Ureter (tissue), 1 donor: ENCODE measurements at places on chromosomes 5 and 9.

- no peak for DNase-seq
Observed at GRCh38 chr9:126421567-126422428, 95.2 kb downstream of the MVB12B start.

DNA sequence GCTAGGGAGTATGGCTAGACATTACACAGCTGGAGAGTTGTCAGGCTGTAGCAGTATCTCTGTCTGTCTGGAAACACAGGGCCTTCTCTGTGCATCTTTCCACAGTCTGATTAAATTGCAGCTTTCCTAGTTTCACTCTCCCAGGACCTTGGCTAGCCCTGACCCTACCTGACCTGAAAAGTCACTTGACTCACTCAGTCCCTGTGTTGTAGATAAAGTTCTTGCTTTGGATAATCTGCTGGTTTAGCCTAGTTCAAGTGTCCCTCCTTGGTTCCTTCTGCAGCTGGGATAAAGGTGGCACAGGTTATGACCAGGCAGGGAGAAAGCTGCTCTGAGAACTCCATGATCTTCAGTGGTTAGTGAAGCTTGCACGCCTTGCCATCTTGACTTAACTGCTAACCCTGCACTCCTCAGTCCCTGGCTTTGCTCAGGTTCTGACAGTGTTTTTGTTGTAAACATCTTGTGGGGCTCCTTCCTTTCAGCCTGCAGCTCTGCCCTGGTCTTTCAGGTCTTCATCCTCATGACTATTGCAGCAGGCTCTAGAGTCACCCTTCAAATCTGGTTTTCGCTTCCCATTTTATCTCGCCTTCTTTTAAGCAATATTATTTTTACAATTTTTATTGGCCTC is 101.0 kb downstream of the PIP5K1B start:
- no peak for DNase-seq

- DNase-seq = no peak
Observed at GRCh38 chr9:134099123-134099761, 31.4 kb upstream of the BRD3 start.

DNA sequence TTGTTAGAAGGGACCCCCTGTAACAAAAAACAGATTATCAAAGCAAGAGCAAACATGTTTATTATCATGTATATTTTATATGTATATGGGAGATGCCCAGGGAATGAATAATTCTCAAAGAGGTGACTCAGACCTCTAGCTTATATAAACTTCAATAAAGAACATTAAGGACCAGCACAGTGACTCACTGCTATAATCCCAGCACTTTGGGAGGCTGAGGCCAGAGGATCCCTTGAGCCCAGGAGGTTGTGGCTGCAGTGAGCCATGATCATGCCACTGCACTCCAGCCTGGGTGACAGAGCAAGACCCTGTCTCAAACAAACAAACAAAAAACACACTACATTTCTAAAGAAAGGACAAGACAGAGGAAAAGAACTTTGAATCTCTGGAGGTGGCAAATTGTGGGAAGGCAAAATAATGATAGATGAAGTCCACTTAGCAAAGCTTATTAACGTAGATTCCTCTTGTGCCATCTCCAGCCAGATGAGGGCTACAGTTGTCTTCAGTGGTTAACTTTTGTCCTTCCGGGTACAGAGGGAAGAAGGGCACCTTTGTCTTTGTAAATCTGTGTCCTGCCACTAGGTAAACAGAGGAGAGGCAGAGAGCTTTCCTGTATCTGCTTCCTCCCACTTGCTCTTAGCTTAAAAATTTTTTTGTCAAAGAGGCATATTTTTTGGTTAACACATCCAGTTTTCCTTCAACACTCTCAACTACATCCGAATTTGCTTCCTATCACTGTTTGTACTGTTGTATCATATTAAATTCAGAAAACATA is 7.5 kb upstream of the RFK start:
- DNase-seq = no peak

- DNase-seq = no peak
Observed at GRCh38 chr5:141762790-141763368, 80.8 kb upstream of the ARAP3 start.

DNA sequence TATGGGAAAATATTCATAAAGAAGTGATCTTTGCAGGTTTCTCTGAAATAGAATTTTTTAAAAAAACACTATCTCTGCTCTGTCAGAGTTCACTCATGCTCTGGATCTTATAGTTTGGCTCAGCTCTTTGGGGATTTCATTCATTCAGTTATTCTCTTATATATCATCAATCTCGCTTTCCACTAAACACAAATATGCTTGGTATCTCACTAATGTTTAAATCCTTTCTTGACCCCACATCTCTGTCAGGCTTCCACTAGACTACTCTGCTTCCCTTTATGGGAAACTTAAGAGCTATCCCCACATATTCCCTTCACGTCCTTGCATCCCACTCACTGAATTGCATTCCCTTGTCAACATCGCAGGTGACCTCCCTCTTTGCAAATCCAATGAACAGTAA is 396.1 kb downstream of the ENC1 start:
- DNase-seq = no peak

GRCh38 chr5:128596071-128596470 is 58.0 kb upstream of the FBN2 start:
- DNase-seq = no peak
